ENCODE measurements at places on chromosomes 1 and 21. TPM values are rescaled to one million over a fixed set of nuclear protein-coding genes. Genes with fewer than 3 reads are reported as not detected.

- DNase-seq = no peak
- H3K4me3 ChIP-seq = no peak overlapping the region
- no peak overlapping the region for H3K27ac ChIP-seq
- H3K27me3 ChIP-seq = no peaks in the 10 kb centered on the region
- no peaks in the 10 kb centered on the region for H3K36me3 ChIP-seq
- no peaks in the 10 kb centered on the region for H3K4me1 ChIP-seq
These were observed 10.6 kb downstream of the OR2W3 start for GRCh38 chr1:247905910-247906503.

Gene TRIM63
- total RNA-seq = not detected

DNA sequence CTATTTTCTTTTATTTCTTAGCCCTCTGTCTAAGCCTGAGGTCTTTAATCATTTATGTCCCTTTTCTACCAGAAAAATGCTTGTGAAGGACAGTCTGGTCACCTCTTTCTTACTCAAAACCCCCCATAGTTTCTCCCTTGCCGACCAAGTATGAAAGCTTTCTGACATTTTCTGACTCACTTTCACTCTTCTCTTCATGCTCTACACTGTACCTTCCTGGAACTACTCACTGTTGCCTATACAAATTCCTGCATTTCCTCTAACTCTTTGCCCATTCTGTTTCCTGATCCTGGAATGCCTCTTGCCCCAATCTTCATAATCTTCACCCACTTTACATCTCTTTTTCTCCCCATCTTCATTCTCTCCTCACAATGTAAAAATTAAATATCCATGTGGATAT, 380.0 kb downstream of the HHIPL2 start:
- H3K4me1 ChIP-seq = peaks cover 15% of the 10 kb centered on the region
- DNase-seq = no peak
- no peak overlapping the region for H3K4me3 ChIP-seq
- H3K27ac ChIP-seq = peak overlapping the region; percentile 51

GRCh38 chr1:205258719-205259118, 31.0 kb downstream of the TMCC2 start:
- peaks cover 36% of the 10 kb centered on the region for H3K4me1 ChIP-seq
- peak; percentile 60 for DNase-seq
- H3K4me3 ChIP-seq = no peak overlapping the region
- H3K27ac ChIP-seq = peak overlapping the region; percentile 82

DNA sequence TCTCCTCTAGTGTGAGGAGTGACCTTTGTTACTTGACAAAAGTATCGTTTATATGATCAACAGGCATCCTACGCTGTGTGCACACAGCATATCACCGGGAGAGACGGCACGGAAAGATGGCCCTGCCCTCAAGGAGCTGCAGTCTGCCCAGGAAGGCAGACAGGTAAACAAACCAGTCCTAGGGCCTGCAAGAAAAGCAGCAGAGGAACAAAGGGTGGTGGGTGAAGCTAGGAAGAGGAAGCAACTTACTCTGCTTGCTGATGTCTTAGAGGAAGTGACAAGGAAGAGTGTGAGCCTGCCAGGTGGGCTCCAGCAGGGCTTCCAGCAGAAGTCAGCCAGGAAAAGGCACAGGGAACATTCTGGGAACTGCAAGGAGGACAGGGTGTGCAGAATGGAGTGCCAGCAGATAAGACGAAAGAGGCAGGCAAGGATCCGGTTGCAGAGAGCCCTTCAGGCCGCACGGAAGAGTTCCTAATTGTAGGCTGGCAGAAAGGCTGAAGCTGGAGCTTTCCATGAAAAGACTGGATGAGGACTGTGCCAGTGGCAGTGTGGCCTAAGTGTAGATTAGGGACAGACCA, 106.7 kb downstream of the SLC45A1 start:
- H3K36me3 ChIP-seq = peaks cover 10% of the 10 kb centered on the region
- no peak for DNase-seq
- H3K27me3 ChIP-seq = no peaks in the 10 kb centered on the region

- no peaks in the 10 kb centered on the region for H3K27me3 ChIP-seq
- no peak overlapping the region for H3K4me3 ChIP-seq
- peaks cover 13% of the 10 kb centered on the region for H3K4me1 ChIP-seq
These were observed 255.7 kb upstream of the JUN start for GRCh38 chr1:59039551-59039950.

Gene PROK1
- total RNA-seq = not detected

Gene YRDC
- 25.9 TPM for total RNA-seq

DNA sequence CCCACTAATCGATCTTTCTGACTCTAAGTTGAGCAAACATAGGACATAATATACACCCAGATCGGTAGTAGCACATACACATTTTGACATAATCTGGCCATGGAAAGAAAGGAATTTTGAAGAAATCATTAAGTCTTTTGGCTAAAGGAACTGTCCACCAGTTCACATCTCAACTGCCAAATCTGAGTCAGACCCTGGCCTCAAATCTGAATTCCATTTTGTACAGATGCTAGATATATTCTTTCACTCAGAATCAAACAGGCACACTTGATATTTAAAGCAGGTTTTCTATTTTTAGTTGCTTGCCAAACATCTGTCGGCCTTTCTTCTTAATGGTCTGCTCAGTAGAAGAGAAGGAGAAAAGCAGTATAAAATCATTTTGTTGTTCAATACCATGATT, 281.8 kb downstream of the BARHL2 start:
- no peak for DNase-seq
- no peak overlapping the region for H3K27ac ChIP-seq
- no peaks in the 10 kb centered on the region for H3K36me3 ChIP-seq

Gene SELE
- not detected for total RNA-seq
